ENCODE measurements at places on chromosomes 5 and 9.
A peak's percentile ranks its signal among the peaks of the same experiment; 100 is the strongest.

DNA sequence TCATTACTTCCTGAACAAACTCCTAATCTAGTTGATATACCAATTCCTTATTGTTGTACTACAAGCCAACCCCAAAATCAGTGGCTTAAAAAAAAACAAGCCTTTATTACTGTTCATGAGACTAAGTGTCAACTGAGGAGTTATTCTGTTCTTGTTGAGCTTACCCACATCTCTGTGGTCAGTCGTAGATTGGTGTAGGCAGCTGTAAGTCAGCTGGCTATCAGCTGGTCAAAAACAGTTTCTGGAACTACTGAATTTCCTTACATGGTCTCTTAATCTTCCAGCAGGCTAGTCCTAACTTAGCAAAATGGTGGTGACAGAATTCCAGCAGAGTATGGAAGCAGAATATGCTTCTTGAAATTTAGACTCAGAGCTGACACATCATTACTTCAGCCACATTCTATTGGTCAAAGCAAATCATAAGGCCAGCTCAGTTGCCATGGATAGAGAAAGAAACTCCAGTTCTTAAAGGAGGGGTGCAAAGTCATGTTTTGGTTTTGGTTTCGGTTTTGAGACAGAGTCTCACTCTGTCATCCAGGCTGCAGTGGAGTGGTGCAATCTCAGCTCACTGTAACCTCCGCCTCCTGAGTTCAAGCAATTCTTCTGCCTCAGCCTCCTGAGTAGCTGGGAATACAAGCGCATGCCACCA, 386.1 kb upstream of the MPDZ start:
- DNase-seq, result no peak

GRCh38 chr9:137243626-137244485, 2.8 kb downstream of the TUBB4B start:
- DNase-seq, result peak; percentile 24

DNA sequence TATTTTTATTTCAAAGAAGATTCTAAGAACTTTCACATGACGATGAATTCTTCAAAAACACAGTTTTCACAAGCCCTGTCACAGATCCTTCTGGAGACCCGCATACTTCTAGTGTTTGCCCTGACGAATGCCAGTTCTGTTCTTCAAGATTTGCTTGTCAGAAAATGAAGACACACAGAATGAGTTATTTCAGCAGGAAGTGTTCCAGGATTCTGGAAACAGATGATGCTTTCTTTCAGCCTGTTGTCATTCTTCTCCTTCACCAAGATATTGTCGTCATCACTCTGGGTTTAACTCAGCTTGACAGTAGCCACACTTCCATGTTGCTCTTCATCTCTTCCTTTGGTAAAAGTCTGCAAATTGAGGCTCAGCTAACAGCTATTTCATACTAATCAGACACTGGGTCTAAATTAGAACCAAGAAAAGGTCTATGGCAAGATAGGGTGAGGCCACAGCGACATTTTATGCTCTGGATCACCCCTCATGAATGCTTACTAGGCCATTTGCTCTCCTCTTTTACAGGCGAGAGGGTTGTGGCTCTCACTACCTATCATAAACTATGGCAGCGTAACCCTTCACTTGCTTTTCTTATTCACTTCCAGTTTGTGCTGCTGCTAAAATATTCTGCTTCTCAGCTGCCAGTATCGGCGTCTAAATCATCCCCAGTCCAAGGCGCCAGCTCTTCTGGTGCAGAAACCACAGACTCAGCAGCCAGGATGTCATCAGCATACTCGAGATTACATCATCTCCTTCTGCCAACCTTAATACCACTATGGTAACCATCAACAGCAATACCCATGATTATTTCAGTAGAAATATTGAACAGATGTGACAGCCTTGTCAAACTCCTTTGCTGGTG, 159.6 kb upstream of the TBCA start:
- DNase-seq, result peak; percentile 82

DNA sequence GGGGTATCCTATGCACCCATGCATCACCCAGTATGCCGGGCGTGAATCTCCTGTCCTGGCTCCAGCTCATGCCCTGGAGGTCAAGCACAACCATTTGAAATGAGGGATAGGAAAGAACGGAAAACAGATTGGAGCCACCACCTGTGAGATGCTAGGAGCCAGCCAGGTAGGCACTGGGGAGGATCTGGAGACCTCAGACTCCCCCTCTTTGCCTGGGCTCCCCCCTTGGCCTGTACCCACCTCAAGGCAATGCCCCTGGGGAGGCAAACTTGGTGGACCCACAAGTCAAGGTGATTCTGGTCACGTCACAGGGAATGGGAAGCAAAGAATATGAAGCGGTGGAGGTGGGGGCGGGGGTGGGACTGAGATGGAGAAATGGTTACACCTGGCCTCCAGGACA, 92.6 kb downstream of the PAX5 start:
- no peak for DNase-seq

GRCh38 chr5:141941307-141941706, 16.7 kb downstream of the PCDH12 start:
- DNase-seq, result no peak

DNA sequence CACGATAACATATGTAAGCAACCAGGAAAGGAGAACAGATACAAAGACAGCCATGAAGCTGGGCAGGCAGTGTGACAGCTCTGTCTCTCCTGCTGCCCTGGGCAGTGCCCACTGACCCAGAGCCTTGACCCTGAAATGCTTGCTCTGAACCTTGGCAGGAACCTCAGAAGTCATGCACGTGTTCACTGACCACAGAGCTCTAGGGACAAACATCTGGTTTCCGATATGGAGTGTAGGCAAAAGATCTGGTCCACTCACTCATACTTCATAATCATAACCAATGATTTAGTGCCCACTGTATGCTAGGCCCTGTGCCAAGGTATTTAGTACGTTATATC, 102.6 kb downstream of the FSTL4 start:
- no peak for DNase-seq

DNA sequence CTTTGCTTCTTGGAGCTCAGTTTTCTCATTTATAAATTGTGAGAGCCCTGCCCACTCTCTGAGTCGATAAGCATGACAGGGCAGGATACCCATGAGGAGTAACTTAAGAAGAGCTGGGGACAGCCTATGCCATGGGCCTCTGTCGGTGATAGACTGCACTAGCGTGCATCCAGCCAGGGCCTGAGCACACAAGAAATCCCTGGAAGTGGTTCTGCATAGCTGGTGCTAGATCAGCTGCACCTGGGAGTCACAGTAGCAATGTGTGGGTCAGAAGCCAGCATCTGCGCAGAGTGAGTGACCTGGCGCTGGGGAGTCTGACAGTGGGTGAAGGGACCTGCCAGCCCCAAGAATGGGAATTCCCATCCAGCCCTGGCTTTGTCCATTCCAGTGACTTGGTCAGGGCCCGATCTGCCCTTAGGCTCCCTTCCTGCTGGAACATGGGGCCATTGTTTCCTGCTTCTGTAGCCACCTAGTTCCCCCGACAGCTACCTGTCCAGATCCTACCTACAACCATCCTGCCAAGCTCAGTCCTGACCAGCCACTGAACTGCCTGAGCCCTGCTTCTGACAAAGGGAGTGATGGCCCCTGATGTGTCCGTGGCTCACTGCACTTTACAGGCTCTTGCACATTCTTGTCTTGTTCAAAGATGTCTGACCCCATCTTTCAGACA, 35.9 kb upstream of the NANS start:
- DNase-seq, result no peak

DNA sequence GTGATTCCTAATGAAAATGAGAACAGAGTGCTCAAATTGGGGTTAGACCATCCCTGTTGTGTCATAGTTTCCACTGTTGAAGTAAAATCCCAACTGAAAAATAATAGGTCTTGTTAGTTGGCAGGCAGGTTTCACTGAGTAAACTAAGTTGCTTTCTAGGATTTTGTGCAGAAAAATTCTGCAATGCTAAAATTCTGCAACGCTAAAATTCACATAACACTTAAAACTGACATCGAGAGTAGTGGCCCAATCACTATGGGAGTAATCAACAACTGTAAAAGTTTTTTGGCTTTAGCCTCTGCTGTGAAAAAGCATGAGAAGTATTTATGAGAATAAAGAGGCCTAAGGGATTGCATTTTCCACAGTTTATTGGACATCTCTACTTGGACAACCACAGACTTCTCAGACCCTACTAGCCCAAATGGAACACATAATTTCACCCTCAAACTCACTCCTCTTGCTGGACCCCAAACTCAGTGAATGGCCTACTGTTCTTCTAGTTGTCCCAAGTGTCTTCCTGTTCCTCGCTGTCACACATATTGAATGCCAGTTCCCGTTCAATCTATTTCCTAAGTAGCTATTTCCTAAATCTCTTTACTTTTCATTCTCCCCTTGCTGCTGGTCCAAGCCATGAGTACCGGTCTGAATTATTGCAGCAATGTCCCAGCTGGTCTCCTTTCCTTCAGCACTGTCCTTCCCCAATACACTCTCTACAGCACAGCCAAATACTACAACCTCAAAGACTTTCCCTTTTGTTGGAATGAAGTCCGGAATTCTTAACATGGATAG, 355.4 kb downstream of the PDE4D start:
- no peak for DNase-seq

DNA sequence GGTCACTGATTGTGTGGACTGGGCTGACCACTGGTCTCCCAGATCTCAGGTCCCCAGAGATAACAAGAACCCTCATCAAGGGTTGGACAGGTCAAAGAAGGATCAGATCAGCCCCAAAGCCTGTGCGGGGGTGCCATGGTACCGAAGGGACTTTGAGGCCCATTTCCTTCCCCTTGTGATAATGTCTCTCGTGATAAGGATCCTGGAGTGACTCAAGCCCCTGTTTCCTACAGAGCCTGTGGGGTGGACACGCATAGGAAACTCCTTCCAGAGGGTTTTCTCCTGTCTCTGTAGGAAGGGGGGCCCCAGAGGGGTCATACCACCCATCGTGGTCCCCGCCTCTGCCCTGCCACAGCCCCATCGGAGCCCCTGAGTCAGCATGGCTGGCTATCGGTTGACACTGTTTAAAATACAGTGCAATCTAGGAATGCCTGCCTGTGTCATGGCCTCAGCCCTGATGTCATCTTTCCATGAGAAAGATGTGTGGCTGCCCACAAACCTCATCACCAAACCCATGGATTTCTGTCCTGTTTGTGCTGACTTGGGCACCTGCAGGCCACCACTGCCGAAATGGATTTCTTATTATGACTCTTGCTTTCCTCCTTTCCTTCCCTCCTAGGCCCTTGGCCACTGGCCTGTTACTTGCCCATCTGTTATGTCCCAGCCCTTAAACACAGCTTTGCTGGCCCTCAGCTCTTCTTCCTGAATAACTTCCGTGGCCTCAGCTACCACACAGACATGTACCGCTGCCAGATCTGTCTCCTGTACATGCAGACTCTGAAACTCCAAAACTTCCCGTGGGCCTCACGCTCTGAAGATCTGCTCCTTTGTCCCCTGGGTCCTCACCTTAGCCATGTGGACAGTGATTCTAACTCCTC, 2.9 kb upstream of the CSF2 start:
- DNase-seq, result no peak

DNA sequence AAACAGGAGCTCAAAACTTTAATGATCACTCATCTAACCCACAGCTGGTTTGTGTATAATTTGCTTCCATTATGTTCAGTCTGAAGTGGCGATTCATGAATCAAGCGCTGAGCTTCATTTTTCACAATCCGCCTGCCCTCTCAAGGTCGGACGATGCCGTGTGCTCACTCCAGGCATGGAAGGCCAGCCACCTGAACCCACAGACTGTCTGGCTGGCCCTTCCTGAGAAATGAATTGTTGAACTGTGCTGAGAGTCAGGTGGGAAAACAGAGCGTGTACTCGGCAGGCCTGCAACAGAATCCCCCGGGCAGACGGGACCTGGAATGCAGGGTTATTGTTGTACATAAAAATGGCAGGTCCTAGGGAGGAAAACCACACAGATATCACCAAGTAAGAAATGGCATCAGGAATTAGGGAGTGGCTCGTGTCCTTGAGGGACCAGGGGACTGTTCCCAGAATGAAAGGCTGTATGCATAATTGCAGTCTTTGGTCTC, 375.7 kb downstream of the IRX2 start:
- no peak for DNase-seq

DNA sequence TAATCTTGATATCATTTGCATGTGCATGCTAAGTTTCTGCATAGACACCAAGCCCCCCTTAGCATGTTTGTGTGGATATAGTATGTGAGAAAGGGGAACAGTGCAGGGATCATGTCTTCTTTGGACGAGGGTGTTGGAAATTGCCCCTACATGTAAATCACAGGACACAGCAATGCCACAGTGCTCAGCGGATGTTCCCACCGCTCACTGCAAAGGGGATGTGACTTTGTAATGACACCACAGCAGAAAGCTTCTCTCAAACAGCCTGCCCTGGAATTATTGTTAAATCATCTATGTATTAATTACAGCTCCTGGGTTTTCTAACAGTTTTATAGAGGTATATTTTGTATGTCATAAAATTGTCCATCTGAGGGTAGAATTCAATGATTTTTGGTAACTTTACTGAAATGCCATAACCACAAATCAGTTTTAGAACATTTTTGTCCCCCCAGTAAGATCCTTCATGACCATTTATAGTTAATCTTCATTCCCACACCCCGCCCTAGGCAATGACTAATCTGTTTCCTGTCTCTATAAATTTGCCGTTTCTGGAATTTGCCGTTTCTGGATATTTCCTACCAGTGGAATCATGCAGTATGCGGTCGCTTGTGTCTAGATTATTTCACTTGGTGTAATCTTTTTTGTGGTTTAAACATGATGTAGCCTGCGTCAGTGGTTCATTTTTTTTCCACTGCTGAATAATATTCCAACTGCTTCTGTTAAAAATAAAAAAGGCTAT, 648.5 kb upstream of the WWC1 start:
- no peak for DNase-seq

DNA sequence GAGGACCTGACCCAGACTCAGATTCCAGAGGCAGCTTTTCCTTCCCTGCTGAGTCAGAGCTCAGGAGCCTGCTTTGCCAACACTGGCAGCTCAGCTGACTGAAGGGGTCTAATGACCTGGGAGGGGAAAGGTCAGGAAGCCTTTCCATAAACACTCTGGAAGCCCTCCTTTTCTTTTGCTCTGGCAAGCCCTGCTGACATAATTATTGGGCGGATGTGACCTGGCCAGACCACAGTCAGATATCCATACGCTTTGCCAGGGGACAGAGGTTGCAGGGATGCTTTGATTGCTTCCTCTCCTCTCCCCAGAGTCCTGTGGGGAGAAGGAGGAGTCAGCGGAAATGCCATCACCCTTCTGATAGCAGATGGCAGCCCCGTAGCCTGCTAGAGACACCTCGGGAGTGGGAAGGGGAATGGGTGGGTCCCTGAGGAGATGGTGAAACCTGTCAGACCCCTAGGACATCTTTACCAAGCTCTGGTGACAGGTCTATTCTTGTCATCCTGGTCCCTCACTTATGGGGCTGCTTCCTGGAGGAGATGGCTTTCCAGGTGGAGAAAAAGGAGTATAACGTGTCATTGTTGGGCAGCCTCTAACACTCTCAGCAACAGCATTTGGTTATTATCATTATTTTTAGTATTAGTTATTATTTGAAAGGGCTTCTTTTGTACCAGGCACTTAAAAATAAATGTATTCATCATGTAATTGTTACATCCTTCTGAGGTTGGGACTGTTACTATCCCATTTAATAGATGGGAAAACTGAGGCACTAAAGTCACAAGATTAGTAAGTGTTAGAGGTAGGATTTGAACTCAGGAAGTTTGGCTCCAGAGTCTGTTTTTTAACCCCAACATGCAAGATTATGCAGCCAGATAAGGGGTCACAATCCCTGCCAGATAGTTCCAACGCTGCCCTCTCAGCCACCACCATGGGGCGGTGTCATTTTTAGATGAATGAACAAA, 11.6 kb downstream of the COL27A1 start:
- no peak for DNase-seq
